ENCODE measurements at places on chromosomes 4 and X. TPM values are rescaled to one million over a fixed set of nuclear protein-coding genes. Genes with fewer than 3 reads are reported as not detected.

GRCh38 chr4:144591401-144591800 is 54.6 kb upstream of the HHIP start:
- H3K4me3 ChIP-seq = no peak overlapping the region
- DNase-seq = no peak
- no peaks in the 10 kb centered on the region for H3K27me3 ChIP-seq
- H3K4me1 ChIP-seq = no peaks in the 10 kb centered on the region

- H3K36me3 ChIP-seq = no peaks in the 10 kb centered on the region
- H3K27ac ChIP-seq = no peak overlapping the region
- no peaks in the 10 kb centered on the region for H3K27me3 ChIP-seq
- H3K4me1 ChIP-seq = peaks cover 4% of the 10 kb centered on the region
- DNase-seq = no peak
- no peak overlapping the region for H3K4me3 ChIP-seq
Measured at GRCh38 chr4:154740462-154740861, 3.3 kb upstream of the LRAT start.

DNA sequence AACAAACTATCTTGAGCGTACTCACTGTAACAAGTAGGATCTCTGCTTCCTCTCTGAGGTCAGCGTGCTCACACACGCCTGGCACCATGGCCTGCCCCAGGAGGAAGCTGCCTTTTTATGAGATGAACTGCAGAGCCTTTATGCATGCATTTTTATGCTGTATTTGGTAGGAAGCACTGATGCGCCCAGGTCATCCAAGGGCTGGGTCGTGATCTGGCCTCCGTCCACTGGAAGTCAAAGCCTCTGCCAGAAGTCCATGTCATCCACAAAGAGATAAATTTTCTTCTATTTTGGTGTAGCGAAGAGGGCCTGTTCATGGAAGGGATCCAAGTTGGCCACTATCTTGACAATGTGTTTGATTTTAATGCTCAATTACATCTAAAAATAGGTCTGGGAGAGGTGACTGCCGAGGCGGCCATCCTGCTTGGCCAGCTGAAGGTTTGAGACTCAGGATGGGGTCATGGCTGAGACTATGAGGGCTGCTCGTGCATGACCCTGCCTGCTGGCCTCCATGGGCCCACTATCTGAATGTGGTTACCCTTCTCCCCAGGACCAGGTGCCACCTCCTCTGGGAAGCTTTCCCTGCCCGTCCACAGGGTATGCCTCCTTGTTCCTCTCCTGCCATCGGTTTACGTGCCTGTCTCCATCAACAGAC is 50.3 kb downstream of the HTRA3 start:
- H3K4me3 ChIP-seq = no peak overlapping the region
- H3K27me3 ChIP-seq = no peaks in the 10 kb centered on the region
- H3K36me3 ChIP-seq = no peaks in the 10 kb centered on the region
- no peaks in the 10 kb centered on the region for H3K4me1 ChIP-seq
- H3K27ac ChIP-seq = no peak overlapping the region

- no peak overlapping the region for H3K4me3 ChIP-seq
- H3K27ac ChIP-seq = no peak overlapping the region
- no peaks in the 10 kb centered on the region for H3K36me3 ChIP-seq
Measured at GRCh38 chrX:120334603-120335002, 23.3 kb upstream of the TMEM255A start.

Gene SH3D19
- 19.4 TPM for total RNA-seq

All from pancreas (tissue), 10 donors.